Breast epithelium (tissue), 4 donors: ENCODE measurements at places on chromosomes 5 and 9.

GRCh38 chr5:5615569-5615968 lies 193.1 kb downstream of the ICE1 start:
- DNase-seq = no peak

DNA sequence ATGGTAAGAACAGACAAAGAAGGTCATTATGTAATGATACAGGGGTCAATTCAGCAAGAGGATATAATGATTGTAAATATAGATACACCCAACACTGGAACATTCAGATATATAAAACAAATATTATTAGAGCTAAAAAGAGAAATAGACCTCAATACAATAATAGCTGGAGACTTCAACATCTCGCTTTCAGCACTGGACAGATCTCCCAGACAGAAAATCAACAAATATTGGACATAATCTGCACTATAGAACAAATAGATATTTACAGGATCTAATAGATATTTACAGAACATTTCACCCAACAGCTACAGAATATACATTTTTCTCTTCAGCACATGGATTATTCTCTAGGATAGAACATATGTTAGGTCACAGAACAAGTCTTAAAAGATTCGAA lies 190.6 kb upstream of the RFX3 start:
- DNase-seq = no peak

GRCh38 chr5:103177543-103177942 lies 57.4 kb downstream of the PPIP5K2 start:
- DNase-seq = no peak

- no peak for DNase-seq
These were observed 89.0 kb downstream of the PIK3R1 start for GRCh38 chr5:68304421-68305052.

DNA sequence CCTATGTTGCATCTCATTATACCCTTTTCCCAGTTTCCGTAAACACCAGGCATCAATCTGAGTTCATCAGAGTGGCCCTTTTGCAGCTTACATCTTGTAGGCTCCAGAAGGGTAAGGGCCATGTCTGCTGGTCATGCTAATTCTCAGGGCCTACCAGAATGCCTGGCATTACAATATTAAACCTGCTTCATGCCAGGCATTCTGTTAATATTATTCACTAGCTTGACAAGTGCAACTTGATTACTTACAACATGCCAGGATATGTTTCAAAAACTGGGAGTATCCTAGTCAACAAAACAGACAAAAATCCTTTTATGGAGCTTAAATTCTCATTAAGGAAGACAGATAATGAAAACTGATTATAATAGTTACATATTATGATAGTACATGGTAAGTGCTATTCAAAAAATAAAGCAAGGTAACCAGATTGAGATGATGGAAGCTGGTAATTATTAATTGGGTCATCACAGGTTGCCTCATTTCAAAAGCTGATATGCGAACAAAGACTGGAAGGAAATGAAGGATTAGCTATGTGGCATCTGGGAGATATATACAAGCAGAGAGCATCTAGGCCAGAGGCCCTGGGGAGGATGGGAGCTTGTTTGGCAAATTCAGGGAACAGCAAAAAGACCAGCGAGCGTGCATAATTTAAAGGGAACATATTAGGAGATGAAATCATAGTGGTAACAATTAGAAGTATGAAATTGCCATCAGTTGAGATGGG lies 406.3 kb downstream of the DMRT2 start:
- no peak for DNase-seq

DNA sequence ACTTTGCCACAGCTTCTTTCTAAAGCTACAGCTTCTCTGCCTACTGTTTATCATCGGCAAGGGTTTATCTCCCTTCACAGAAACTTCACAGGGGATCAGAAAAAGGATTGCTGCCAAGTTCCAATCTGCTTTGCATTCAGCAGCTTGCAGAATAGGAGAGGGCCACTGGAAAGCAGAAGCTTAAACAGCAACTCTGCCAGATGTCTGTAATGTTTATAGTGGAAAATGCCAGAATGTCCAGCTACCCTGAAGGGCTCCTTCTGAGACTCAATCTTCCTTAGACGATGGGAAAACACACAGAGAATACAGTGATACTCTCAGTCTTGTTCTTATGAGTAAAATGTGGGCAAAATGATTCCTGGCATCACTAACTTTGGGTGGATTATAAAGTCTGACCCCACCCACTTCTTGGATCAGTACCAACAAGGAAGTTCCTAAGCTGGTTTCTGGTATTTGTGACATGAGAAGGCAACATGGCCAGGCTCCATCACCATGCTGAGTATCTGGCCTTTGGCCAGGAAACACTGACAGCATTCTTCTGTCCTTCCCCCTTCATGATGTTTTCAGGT lies 19.0 kb downstream of the STOM start:
- no peak for DNase-seq

DNA sequence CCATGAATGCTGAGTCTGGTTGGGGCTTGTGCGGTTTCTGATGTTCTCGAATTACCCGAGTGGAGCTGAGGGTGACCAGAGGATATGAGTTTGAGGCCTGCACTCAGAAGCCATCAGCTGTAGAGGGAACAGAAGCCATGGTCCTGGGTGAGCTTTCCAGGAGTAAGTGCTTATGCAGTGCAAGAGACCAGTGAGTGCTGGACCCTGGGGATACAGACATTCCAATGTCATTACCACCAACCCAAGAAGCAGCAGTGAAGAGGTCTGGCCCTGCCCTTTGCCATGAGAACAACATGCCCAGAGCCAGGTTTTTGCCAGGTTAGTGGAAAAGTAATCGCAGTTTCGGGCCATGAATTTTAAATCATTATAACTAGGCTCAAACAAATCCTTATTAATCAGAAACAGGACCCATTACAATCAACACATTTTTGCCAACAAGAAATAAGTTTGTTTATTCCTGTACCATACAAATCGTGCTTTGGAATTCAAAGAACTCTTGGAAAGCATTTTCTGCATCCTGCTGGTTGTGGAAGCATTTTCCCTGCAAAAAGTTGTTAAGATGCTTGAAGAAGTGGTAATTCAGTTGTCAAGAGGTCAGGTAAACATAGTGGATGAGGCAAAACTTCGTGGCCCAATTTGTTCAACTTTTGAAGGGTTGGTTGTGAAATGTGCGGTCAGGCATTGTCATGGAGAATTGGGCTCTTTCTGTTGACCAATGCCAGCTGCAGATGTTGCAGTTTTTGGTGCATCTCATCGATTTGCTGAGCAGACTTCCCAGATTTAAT lies 154.6 kb downstream of the SYK start:
- DNase-seq = no peak

DNA sequence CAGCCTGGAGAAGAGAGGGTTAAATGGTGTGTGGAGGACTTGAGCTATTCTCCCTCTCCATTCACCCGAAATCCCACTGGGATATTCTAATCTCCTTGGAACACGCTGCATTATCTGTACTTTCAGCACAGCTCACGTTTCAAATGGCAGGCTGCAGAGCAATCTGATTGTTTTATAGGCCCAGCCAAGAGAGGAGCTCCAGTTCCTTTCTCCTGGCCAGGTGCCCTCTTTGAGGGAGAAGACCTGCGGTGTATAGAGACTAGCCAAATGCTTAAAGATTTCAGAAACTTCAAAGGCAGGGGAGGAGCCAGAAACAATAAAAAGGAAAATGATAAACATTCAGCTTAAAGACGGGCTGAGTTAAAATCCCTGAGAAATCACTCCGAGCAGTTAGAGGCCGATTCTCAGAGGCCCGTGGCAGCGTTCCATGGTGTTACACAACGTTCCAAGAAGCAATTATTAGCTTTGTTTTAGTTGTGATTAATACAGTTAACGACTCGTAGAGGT lies 564.0 kb upstream of the KLF4 start:
- peak; percentile 83 for DNase-seq

GRCh38 chr9:97767891-97768290 lies 70.8 kb upstream of the XPA start:
- no peak for DNase-seq
